ENCODE measurements at places on chromosomes 7 and 10. TPM values are rescaled to one million over a fixed set of nuclear protein-coding genes. Genes with fewer than 3 reads are reported as not detected.

NODAL gene
- total RNA-seq, result not detected

ECHS1 gene
- total RNA-seq, result 29.7 TPM

HOXA3 gene
- not detected for total RNA-seq

IGF2BP3 gene
- total RNA-seq, result not detected

POLL gene
- 59.3 TPM for total RNA-seq

DNA sequence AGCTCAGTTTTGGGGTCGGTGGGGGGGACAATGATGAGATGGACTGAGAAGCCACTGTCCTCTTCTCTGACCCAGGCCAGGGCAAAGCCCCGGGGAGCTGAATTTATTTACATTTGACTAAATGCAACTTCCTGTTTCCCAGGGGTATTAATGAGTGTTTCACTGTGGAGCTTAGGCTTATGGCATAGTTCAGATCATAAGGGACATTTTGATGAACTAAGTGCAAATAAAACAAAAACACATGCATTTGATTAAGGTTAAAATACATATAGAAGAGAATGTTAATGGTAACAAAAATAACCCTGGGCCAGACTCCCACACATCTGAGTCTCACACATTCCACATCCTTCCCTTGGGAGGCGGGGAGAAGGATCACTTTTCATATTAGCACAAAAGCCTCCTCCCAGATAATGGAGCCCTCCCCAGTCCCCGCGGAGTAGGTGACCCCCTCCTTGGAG is 320.6 kb downstream of the FRMD4A start:
- DNase-seq, result no peak

- DNase-seq, result no peak
Measured at GRCh38 chr10:11522821-11523245, 88.6 kb downstream of the USP6NL start.

GRCh38 chr7:23294549-23295400 is 4.4 kb upstream of the MALSU1 start:
- DNase-seq, result no peak

DNA sequence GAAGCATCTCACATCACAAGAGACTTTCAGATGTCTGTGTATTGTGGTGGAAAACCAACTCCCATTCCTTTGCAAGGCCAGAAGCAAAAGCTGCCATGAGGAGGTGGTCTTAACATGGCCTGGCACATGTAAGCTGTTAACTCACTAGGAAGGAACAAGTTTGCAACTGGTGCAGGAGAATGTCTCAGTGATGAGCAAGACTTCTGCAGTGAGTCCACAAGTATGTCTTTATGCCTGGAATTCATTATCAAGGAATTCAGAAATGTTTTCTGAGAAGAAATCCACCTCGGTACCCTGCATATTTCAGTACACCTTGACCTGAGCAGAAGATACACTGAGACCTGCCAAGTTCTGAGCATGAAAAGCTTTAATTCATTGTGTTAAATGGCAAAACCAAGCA is 1033.1 kb downstream of the NRG3 start:
- no peak for DNase-seq

- DNase-seq, result no peak
Measured at GRCh38 chr10:1293157-1293556, 237.0 kb downstream of the WDR37 start.

- no peak for DNase-seq
Measured at GRCh38 chr10:55311848-55312635, 511.0 kb upstream of the PCDH15 start.

GRCh38 chr7:83325083-83325482 is 162.4 kb upstream of the PCLO start:
- no peak for DNase-seq

DNA sequence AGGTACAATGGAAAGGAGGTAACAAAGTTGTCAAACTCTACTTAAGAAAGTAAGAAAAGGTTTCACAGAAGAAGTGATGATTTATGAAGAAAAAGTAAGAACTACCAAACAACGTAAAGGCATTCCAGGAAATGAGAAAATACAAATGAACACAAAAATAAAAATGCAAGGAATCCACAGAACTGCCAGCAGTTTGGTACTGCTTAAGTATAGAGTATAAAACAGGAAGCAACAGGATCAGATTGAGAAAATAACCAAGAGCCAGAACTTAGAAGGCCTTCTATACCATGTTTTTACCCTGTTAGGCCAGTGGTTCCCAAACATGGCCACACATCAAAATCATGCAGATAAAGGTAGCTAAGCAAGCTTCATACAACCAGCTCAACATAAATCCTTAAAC is 9.2 kb downstream of the NDUFA5 start:
- no peak for DNase-seq

- no peak for DNase-seq
Measured at GRCh38 chr10:97948822-97949221, 81.6 kb downstream of the CRTAC1 start.

- no peak for DNase-seq
Measured at GRCh38 chr7:6056616-6057015, 25.4 kb downstream of the ANKRD61 start.

DNA sequence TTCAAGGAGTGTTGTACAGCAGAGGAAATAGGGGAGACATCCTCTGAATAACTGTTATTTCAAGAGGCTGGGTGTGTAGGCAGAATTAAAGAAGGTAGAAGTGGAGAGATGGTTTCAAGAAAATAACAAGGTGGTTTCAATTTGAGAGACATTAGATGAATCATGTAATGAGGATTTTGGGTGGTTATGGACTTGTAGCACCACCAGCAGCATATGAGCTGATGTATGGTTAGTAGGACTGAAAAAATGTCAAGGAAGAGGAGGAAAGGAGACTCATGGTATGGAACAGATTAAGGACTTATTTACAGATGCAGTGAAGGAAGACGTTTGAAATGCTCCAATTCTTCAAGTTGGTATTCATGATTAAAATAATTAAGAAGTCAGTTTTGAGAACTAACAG is 166.2 kb downstream of the EXOC4 start:
- DNase-seq, result no peak
